Central memory CD8-positive, alpha-beta T cell (primary cell): ENCODE measurements at places on chromosomes 6 and 20.

DNA sequence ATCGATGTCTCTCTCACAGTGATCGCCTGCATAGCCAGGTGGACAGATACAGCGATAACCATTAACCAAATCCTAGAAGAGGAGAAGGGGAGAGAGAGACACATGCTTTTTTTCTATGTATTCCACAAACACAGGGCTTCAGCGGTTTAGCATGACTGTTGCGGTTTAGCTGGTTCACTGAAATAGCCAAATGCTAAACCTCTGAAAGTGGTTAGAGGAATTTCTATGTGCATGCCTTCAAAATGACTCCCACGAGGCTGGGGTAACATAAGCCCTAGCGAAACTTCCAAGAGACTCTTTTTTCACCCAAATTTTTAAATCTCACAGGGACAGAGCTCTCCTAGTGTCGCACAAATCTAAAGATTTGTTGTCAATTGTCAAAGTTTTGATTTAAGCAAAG lies 25.1 kb downstream of the JAG1 start:
- no peak for DNase-seq

DNA sequence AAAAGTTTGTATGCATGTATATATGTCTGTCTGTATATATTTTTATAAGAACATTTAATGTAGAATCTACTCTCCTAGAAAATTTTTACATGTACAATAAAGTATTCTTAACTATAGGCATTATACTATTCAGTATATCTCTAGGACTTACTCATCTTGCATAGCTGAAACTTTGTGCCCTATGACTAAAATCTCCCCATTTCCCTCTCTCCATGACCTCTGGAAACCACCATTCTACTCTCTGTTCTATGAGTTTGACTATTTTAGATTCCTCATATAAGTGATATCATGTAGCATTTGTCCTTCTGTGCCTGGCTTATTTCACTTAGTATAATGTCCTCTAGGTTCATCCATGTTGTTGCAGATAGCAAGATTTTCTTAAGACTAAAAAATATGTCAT lies 205.1 kb upstream of the SMLR1 start:
- no peak for DNase-seq

DNA sequence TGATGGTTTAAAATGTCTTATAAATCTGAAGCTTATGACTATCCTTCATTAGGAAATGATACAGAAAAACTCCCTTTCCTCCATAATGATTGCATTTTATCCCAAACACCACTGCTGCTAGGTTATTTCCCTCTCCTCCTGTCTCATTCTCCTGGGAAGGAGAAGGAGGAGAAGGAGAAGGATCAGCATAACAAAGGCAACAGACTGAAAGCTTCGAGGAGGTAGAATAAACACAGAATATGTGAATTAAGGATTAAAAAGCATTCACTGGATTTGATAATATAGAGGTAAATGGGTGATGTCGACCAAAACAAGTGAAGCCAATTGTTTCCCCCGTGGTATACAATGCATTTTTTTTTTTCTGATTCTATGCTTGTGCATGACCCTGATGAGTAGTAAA lies 82.0 kb downstream of the WASF1 start:
- DNase-seq = no peak

DNA sequence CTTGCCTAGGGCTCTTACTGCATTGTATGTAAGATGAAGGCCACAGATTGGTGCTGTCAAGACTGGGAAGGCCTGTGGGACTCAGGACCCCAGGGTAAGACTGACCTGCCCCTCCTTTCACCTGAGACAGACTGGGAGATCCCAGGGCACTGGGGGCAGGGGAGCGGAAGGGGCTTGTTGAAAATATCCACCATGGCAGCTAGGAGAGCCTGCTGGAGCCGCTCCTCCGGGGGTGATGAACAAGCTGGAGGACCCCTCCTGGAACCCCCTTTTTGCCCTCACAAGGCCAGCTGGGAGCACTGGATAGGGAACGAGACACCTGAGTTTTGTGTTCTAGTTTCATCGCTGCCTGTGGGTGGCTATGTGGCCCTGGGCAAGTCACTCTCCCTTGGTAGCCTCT lies 9.2 kb upstream of the SDCBP2 start:
- no peak for DNase-seq

- DNase-seq = no peak
These were observed 9.9 kb downstream of the TTI1 start for GRCh38 chr20:38023181-38024001.

- no peak for DNase-seq
These were observed 18.3 kb upstream of the TRAM2 start for GRCh38 chr6:52595000-52595795.

DNA sequence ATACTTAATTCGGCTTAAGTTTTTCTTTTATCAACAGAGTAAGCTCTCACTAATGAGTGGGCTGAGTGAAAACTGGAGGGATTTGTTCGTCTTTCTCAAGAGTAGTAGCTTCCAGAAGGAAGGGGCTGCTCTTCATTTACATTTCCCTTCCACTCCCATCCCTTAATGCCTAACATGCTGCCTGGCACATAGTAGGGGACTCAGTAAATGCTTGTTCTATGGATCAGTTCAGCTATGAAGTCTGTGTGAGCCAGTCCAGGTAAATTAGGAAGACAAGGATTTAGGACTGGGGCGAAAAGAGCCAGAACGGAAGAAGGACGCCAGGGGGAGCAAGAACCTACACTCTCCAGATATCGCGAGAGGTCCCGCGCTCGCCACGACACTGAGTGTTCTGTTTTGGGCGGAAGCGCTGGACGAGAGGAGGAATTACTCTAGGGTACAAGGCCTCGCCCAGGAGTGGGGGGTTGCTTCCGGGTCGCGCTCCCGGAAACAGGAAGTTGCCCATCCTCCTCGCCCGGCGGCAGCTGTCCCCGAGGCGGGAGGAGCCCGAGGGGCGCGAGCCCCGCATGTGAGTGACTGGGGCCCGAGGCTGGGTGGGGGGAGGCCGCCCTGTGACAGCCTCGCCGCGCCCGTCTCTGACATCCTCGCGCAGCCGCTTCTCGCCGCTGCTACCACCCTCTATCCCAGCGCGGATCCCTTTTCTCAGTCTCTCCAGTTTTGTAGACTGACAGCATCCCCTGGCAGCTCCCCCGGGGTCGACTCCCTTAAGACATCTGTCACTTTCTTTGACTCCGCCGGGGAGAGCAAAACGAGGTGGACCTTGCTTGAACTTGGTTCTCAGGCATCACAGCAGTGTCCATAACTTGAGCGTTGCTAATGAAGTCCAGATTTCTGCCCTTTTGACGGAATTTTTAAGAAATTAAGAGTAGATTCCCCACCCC lies at the start of gene C6orf89:
C6orf89 (plus strand) TSS at position 492 of the 941 bp plus-strand sequence. CDS start 13,493 bp downstream, outside the sequence.
- DNase-seq = peak; percentile 90

DNA sequence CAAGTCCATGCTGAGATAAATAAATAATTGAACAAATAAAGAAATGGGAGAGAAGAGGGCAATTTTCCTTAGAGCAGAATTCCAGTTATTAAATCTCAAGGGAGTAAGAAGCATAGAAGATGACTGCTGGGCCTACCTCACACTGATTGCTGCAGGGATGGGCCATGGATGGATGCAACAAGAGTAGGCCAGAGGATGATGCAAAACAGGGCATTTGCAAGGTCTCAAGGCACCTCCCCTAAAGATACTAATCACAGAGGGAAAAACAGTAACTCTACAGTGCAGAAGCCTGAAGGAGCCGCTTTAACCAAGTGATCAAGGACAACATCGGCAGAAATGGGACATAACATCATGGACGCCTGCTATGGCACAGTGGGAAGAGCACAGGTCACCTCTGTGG lies 1.7 kb upstream of the SCP2D1 start:
- no peak for DNase-seq

GRCh38 chr6:167275001-167275400 lies 16.1 kb upstream of the UNC93A start:
- DNase-seq = no peak

GRCh38 chr6:160030103-160030502 lies 61.2 kb downstream of the IGF2R start:
- DNase-seq = no peak

DNA sequence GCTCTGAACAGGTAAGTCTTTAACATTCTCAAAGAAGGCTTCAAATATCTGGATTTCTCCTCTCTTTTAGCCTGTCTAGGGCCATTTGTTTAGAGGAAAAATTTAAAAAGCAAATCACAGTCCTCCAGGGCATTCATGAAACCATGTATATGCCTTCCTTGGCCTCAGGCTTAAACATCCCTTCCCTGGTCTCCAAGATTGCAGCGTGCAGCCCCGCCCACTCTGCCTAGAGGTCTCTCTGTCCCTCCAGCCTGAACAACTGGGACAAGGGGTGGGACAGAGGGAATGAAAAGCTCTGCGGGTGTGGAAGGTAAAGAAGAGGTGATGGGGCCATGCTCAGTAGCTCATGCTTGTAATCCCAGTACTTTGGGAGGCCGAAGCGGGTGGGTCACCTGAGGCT lies 9.8 kb upstream of the CBFA2T2 start:
- no peak for DNase-seq

- no peak for DNase-seq
These were observed 36.6 kb upstream of the MLIP start for GRCh38 chr6:54074578-54075195.

DNA sequence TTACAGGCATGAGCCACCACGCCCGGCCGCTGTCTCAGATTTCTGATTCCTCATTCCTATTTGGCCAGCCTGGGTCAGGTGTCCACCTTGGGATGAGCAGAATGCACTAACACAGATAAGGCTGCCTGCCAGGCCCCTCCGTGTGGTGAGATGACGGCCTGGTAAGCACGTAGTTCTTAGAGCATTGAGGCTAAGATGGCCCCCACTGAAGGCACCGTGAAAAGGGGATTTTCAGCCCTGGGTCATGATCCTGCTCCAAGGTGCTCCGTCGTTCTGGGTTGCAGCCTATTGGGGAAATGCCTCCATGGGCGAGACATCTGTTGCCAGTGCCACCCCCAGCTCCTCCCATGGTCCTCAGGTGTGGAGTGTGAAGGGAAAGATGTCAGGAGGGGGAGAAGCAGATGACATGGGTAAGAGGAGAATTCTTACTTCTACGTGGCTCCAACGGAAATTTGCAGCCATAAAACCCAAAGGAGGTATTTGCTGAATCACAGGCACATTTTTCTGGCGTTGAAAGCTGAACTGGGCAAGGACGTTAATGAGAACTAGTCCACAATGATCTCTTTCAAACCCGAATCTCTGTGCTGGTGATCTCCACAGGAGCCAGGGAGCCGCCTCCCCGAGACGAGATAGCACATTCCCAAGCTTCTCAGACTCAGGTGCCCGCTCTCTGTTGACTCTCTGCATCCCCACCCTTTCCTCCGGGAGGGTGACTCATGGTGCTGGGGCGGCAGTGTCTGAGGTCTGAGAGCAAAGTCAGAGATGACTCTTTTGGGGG lies 34.0 kb upstream of the BMP6 start:
- no peak for DNase-seq

GRCh38 chr6:112335736-112336135 lies 11.4 kb upstream of the RFPL4B start:
- DNase-seq = no peak

DNA sequence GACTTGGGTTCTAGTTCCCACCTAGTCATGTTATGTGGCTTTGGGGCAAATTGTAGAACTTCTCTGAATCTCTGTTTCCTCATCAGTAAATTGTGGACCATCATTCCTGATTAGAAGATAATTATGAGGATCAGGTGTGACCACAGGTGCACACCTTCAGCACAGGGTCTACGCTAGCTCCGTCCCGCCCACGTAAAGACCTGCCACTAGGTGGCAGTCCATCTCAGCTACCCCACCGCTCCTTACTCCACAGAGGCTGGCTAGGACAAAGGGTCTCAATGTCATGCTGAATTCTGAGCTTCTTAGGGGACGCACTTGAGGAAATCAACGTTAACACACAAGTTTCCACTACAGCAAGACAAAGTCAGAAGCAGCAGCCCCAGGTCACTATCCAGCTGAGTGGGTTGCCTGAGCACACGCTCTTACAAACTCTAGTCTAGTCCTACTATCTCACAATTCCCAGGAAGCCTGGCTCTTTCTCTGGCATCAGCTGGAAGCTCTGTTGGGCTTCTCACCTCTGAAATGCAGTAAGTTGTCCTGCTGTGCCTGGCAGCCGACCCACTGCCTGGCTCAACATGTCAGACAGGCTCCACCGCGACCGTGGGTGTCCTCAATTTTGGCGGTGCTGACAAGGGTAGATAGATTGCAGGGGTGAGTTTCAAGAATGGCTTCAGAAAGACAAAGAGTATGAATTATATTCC lies 2.0 kb upstream of the PLCG1 start:
- DNase-seq = peak; percentile 47

- no peak for DNase-seq
These were observed 5.1 kb downstream of the GABBR1 start for GRCh38 chr6:29627755-29628418.

DNA sequence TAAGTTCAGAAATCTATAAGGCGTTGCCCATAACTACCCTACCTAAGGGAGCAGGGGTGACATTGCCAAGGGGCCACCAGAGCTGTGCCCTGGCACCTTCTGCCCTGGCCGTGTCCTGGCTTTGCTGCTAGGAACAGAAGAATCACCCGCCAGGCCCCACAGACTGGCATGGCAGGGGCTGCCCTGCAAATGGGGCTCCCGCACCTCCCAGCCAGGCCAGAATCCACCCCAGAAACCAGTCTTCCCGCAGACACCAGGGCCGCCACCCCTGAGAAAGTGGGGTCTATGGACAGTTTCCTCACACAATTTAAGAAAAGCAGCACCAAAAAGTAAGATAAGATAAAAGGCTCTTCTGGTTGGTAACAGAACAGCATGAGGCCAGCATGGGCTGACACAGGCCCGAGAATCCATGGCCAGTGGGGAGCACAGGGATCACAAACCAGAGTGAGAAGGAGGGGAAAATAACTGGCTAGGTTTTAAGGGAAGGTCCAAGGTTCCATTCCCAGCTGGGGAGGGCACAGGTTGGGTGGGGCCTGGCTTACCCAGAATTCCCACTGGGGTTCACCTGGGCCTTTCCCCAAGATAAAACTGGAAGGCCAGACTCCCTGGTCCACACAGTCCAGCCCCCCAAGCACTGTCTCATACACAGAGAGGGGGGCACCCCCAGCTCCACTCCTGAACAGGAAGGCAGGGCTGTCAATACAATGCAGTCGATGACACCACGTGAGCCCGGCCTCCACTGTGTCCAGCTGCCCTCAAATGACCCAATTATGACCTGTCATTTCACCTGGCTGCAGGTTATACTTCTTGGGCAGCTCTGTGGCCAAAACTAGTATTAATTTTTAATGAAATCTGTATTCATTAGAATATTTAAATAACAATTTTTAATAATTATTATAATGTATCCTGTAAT lies 59.4 kb downstream of the PYGB start:
- DNase-seq = no peak

- DNase-seq = no peak
These were observed 75.4 kb downstream of the FILIP1 start for GRCh38 chr6:75418233-75418632.

- no peak for DNase-seq
These were observed 13.6 kb upstream of the GATA5 start for GRCh38 chr20:62489186-62489931.

GRCh38 chr20:24118441-24119175 lies 130.0 kb upstream of the GGTLC1 start:
- no peak for DNase-seq
